ENCODE measurements at places on chromosomes 12 and 14.

- no peak for DNase-seq
These were observed 98.3 kb downstream of the LRRC74A start for GRCh38 chr14:76924371-76925096.

DNA sequence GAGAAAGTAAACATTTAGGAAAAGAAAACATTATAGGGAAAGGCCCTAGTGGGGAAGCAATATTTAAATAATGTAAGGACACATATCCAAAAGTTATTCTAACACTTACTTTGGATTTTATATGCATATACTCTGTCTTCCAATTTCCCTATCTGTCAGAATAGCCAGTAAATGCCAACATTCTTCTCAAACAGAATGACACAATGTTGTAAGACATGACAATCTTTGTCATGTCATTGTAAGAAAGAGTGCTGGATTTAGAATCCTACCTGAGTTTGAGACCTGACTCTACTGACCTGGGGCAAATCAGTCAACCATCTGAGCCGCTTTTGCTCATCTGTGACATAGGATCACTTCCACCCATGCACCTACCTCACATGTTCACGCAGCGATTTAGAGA, 198.3 kb downstream of the PHLDA1 start:
- no peak for DNase-seq

GRCh38 chr12:3658327-3659163, 94.4 kb downstream of the CRACR2A start:
- DNase-seq, result no peak

- DNase-seq, result no peak
These were observed 244.0 kb downstream of the SNAPC1 start for GRCh38 chr14:62006116-62006731.

DNA sequence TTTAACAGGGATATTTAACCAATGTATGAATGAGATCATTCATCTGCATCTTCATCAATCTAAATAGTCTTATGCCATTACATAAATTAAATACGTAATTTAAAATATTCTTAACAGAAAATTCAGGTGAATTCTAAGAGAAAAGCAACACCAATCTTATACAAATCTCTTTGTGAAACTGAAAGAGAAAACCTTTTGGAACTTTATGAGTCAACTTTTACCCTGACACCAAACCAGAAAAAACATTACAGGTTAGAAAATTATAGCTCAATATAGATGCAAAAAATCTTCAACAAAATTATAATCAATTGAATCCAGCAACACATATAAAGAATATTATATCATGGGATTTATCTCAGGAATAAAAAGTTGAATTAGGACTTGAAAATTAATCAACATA, 3.4 kb downstream of the GLIPR1L1 start:
- no peak for DNase-seq

DNA sequence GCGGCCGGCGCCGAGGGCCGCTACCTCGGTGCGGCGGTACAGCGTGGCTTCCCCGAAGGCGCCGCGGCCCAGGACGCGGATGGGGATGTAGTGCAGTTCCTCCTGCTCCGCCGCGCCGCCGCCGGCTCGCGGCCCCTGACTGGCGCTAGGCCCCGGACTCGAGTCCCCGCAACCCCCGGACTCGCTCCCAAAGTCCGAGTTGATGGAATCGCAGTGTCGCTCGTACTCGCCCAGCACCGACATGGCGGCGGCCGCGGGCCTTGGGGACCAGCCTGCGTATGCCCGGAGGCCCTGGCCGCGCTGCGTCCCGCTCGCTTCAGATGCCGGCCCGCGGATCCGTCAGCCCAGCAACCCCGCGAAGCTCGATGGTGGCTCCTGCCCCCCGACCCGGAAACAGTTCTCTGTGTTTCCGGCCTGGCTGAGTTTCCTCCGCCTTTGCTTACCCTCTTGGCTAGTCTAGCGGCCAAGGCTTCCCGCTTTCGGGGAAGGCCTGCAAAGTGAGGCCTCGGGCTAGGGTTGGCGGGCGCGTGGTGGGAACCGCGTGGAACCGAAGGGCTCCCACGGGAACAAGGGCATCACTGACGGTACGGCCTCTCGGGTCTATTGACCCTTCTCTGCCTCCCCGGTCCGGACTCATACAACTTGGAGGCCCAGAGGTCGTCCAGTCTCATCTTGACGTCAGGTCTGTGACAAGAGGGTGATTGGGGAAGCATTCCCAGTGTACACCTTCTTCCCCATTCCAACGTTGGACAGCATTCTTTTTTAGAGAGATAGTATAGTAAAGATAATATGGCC, at the start of gene NEK9:
Gene NEK9 (minus strand): TSS at position 370 of the 795 bp plus-strand sequence. CDS start 127 bp downstream, at position 243.
- DNase-seq, result peak; percentile 73

GRCh38 chr12:107221913-107222312, 128.6 kb upstream of the CRY1 start:
- DNase-seq, result no peak

DNA sequence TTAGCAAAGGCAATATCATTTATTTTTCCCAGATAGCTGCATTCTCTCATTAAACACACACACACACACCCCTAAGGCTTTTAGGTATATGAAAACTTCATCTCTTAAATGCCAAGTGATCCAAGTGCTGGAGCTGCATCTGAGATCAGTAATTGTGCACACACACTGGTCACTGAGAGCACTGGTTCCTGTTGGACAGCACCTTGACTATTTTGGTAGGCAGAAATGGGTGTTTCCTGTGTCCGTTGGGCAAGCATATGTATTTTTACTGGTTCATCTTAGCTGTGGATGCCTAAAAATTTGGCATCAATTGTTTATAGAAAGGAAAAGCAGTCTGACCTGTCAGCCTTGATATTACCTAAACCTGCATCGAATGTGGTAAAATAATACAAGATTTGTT, 182.5 kb downstream of the MSRB3 start:
- DNase-seq, result no peak

DNA sequence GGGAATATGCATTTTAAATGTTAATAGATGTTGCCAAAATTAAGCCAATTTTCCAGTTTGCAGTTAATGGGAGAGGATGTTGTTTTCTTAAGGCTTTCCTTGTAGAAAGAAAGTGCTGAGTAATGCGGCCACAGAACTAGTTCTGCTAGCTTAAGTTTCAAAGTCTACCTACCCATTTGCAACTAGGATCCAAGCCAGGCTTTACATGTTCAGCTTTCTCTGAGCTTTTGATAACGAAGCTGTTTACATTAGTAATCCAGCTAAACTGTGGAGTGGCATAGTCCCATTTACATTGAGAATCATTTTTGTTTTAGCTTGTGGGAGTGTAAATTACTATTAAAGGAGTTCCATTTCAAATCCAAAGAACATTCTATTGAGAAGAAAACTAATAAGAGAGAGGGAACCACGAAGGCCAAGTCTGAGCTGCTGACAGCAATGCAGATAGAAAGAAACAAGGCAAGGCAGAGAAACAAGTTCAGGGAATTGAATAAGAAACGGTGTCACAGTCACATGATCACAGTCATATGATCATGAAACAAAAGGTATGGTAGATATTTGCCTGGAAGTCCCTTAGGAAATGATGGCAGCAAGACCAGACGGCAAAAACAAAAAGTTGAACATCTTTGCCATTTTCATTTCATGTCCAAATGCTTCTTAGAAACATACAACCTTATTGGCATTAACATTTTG, 274.9 kb downstream of the PAWR start:
- no peak for DNase-seq

DNA sequence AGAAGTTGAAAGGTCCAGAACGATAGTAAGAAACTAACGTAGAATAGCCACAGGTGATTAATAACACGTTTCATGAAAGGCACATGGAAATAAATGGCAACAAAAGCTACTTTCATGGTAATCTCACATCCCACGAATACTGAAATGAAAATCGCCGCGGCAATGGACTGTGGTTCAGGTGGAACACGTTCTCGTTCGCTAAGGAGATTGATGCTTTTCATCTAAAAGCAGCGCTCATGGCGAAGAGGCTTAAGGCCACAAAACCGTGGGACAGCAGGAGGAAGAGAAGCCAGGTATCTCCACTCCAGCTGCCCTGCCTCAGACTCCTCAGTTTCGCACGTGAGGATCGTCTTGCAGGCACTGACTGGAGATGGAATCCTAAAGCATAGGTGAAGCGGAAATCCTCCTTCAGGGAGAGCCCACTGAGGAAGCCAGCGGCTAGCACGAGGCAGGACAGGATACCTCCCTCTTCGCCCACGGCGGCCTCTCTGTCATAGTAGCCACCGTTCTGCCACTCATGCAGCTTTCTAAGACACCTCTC, 696 bp upstream of the GPHN start:
- DNase-seq, result no peak

DNA sequence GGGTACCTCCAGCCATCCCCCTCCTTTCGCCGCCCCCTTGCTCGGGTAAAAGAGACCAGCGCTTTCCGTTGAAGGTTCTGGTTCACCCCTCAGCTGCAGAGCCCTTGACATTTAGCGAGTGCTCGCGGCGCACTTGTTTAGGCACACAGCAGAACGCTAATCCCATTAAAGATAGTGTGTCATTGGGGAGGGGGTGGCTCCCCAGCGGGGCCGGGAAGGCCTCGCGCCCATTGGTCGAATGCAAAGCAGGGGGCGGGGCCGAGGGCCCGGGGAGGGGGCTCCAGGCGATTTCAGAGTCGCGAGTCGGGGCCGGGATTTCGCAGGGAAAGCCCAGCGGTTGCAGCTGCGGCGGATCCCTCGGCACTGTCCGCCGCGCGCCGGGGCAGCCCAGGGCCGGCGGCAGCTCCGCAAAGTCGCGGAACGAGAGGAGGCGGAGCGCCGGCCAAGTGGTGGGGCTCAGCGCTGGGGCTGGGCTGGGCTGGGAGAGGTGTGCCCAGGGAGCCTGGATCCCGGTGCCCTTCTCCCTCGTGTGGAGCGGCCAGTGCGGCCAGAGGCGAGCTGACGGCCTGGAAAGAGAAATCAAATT, 122.9 kb downstream of the TSPAN9 start:
- DNase-seq, result no peak

GRCh38 chr14:53888535-53889386, 67.9 kb downstream of the BMP4 start:
- no peak for DNase-seq

DNA sequence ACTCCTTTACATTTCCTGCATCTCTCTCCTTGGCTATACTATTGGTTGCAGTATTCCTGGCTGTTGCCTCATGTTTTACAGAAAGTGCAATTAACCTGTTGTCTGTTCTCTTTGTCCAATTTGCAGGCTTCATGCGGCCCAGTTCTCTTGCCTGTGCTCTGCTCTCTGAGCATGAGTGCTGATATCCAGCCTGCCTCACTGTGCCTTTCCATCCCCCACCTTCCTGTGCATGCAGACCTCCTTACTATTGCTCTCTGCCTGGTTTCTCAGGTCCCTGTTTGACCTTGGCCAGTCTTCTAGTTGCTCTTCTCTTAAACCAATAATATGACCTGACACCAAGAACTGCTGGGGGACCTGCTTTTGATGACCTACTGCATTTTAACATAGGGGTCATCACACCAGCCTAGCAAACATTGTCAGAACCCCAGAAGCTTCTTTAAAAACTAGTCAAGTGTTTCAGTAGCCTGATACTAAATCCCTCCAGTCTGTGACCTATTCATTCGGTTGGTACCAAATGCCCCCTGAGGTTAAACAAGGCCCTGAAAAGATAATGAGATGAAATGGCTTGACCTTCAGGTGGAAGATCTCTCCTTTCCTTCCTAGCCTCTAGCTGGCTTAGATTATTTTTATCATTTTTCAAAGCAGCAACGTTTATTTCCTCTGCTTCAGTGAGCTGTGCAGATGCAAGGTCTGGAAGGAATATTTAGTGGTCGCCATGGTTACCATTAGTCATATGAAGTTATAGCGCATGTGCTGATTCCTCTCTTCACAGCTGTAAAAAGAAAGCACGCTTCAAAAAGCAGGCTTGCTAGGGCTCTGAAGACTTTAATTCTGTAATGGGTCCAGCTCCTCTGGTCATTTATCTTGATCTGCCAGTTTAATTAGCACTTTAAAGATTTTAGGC, 216.5 kb downstream of the PHLDA1 start:
- DNase-seq, result no peak

- DNase-seq, result no peak
These were observed 75.6 kb upstream of the DACT1 start for GRCh38 chr14:58562141-58562540.

DNA sequence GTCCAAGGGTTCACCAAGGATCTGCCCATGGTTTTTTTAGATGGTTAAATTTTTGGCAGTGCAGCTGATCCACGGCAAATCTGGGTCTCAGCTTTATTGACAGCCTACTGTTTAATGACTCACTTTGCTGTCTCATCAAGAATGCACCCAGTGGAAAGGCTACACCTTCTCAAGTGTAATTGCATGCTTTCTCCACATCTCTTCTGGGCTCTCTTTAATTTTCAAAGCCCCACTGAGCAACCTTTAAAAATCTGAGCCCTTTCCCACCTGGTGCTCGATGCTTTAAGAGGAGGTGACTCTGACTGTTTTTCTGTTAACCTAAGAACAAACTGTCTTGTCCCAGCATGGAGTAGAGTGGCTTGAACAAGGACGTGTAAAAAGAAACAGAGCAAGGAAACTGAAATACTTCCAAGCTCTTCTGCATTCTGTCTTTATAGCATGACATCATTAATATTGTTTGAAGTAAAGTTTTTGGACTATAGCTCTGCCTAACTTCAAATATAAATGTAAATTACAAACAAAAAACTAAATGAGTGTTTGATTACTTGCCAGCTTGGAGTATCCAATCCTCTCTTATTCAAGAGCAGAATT, 214.2 kb upstream of the KRR1 start:
- DNase-seq, result no peak

DNA sequence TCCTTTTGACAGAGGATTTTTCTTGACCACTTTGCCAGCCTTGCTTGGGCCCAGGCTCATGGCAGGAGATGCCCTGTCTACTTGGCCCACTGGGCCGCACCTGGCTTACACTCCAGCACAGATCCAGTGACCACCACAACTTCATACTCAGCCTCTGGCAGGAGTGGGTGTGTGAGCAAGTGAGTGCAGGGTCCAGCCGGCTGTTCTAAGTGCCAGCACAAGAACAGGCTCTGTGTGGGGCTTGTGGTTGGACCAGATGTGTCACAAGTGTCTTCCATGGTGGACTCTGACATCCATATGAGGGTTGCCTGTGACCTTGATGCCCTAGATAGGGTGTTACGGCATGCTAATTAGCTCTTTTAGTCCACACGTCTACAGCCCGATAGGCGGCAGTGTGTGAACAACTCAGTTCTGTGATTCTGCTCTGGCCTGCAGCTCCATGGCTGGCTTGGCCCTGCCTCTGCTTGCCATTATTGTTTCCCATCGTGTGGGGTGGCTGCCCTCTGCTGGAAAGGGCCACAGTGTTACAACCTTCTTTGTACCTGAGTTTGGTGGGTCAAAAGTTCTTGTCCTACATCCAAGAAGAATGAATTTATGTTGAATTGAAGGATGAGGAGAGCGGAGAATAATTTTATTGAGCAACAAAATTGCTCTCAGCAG, 1089.1 kb downstream of the SLC6A15 start:
- DNase-seq, result no peak

- no peak for DNase-seq
These were observed 242.1 kb upstream of the NOS1 start for GRCh38 chr12:117603316-117604113.

GRCh38 chr12:118680356-118680963, 300.9 kb upstream of the SRRM4 start:
- DNase-seq, result no peak

- peak; percentile 54 for DNase-seq
These were observed 227.7 kb upstream of the CRY1 start for GRCh38 chr12:107320929-107321631.

GRCh38 chr14:33184587-33184986, 245.9 kb downstream of the NPAS3 start:
- DNase-seq, result no peak

- DNase-seq, result no peak
These were observed 28.4 kb upstream of the TOMM20L start for GRCh38 chr14:58367296-58367695.

- no peak for DNase-seq
These were observed 459.0 kb downstream of the DPF3 start for GRCh38 chr14:72434856-72435255.

GRCh38 chr12:114684870-114685273, 897 bp upstream of the TBX3 start:
- no peak for DNase-seq

- no peak for DNase-seq
These were observed 2.0 kb upstream of the SETD1B start for GRCh38 chr12:121801595-121802484.

All from stimulated activated CD4-positive, alpha-beta T cell treated with anti-CD3 and anti-CD28 coated beads, Interleukin-15, amount 100 ng/mL, for 1 hour (primary cell).